ENCODE measurements at places on chromosomes 3 and 15. TPM values are rescaled to one million over a fixed set of nuclear protein-coding genes. Genes with fewer than 3 reads are reported as not detected.

GRCh38 chr3:49025793-49026520 is 3.2 kb downstream of the IMPDH2 start:
- no peak for DNase-seq

DNA sequence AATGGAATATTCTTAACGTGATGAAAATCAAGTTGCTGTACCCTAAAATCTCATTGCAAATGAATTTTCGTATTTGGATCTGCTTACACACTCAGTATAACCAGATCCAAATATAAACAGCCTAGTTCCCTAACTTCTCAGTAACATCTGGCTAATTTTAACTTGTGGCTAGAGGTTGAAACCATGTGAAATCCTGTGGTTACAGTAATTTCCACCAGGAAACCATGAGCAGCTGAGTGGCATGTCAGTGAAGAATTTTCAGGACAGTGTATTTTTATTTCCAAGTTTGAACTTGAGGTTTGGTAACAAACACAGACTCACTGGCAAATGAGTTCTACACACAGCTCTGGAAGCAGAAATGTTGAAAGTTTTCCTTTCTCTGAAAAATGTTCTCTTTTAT is 754.1 kb downstream of the NR2F2 start:
- DNase-seq: no peak

DNA sequence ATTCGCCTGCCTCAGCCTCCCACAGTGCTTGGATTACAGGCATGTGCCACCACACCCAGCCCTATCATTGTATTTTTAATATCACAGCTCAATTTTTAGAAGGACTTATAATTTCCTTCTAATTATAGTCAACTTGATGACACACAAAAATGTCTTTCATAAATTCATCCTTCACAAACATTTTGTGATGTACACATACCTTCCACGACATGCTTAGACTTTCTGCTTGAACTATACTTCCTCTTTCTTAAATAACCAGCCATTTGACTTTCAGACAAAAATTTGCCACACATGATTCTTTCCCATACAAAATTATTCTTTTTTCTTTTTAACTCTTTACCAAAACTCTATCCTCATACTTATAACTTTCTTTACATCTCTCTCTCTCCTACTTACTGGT is 48.4 kb upstream of the CCK start:
- no peak for DNase-seq

GRCh38 chr3:139421460-139421859 is 32.0 kb upstream of the COPB2 start:
- no peak for DNase-seq

Gene TAGLN3
- not detected for total RNA-seq

All from CD8-positive, alpha-beta T cell (primary cell).